Activated CD4-positive, alpha-beta T cell treated with anti-CD3 and anti-CD28 coated beads for 36 hours (primary cell): ENCODE measurements at places on chromosomes 3 and 15. TPM values are rescaled to one million over a fixed set of nuclear protein-coding genes. Genes with fewer than 3 reads are reported as not detected.
A peak's percentile ranks its signal among the peaks of the same experiment; 100 is the strongest.

DNA sequence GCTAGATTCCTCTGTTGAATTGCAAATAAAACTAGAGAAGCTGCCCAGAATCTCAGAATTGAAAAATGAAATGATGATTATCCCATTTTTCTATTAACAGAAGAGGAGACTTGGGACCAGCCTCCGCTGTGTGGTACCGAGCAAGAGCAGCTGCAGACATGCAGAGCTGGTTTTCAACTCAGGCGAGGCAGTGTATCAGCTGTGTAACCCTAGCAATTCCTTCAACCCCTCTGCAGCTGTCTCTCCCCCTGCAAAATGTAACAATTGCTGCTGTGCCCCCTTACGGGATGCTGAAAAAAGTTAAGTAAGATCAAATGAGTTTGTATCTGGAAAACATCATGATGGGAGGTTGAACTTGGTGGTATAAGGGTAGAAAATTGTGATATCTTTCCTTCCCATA, 98.5 kb upstream of the C3orf80 start:
- no peak overlapping the region for H3K4me3 ChIP-seq
- H3K4me1 ChIP-seq, result peaks cover 2% of the 10 kb centered on the region
- no peaks in the 10 kb centered on the region for H3K36me3 ChIP-seq
- no peak overlapping the region for H3K27ac ChIP-seq
- DNase-seq, result no peak

Gene ADAMTS17
- 0.57 TPM for total RNA-seq

- DNase-seq, result peak; percentile 77
- H3K36me3 ChIP-seq, result no peaks in the 10 kb centered on the region
- H3K27ac ChIP-seq, result peak overlapping the region; percentile 26
- peaks cover 21% of the 10 kb centered on the region for H3K4me1 ChIP-seq
- peak overlapping the region; percentile 26 for H3K4me3 ChIP-seq
Measured at GRCh38 chr3:130850044-130850797, 43.7 kb upstream of the ATP2C1 start.

DNA sequence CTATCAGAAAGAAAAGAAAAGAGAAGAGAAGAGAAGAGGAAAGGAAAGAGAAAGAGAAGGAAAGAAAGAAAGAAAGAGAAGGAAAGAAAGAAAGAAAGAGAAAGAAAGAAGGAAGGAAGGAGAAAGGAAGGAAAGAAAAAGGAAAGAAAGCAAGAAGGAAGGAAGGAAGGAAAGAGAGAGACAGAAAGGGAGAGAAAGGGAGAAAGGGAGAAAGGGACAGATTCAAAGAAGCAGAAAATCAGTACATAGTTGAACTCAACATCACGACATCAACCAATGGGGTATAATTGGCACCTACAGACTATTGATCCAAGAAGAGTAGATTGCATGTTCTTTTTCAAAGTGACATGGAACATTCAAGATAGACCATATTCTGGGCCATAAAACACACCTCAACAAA, 45.2 kb downstream of the HOMER2 start:
- no peak for DNase-seq
- H3K27me3 ChIP-seq, result peaks cover 13% of the 10 kb centered on the region
- H3K36me3 ChIP-seq, result peaks cover 3% of the 10 kb centered on the region
- H3K4me3 ChIP-seq, result no peak overlapping the region
- H3K27ac ChIP-seq, result no peak overlapping the region

- no peak overlapping the region for H3K4me3 ChIP-seq
- H3K4me1 ChIP-seq, result no peaks in the 10 kb centered on the region
- H3K27me3 ChIP-seq, result no peaks in the 10 kb centered on the region
- DNase-seq, result no peak
Measured at GRCh38 chr3:104428337-104428925, 938.3 kb upstream of the ALCAM start.

GRCh38 chr15:36428102-36428845, 151.2 kb upstream of the CDIN1 start:
- no peak overlapping the region for H3K4me3 ChIP-seq
- no peaks in the 10 kb centered on the region for H3K36me3 ChIP-seq
- no peaks in the 10 kb centered on the region for H3K27me3 ChIP-seq
- no peak for DNase-seq
- H3K27ac ChIP-seq, result no peak overlapping the region
- no peaks in the 10 kb centered on the region for H3K4me1 ChIP-seq

GRCh38 chr15:67783303-67783702, 42.0 kb upstream of the SKOR1 start:
- no peak overlapping the region for H3K4me3 ChIP-seq
- H3K27ac ChIP-seq, result no peak overlapping the region
- no peaks in the 10 kb centered on the region for H3K27me3 ChIP-seq
- DNase-seq, result peak; percentile 64
- no peaks in the 10 kb centered on the region for H3K36me3 ChIP-seq
- H3K4me1 ChIP-seq, result peaks cover 28% of the 10 kb centered on the region
